DND-41 (cell line): ENCODE measurements at places on chromosomes 13 and 19.

GRCh38 chr19:281992-282391 is 9.2 kb downstream of the PLPP2 start:
- no peak for DNase-seq
- no peak overlapping the region for H3K4me3 ChIP-seq
- H3K27ac ChIP-seq: no peak overlapping the region
- H3K27me3 ChIP-seq: no peaks in the 10 kb centered on the region
- no peaks in the 10 kb centered on the region for H3K4me1 ChIP-seq

DNA sequence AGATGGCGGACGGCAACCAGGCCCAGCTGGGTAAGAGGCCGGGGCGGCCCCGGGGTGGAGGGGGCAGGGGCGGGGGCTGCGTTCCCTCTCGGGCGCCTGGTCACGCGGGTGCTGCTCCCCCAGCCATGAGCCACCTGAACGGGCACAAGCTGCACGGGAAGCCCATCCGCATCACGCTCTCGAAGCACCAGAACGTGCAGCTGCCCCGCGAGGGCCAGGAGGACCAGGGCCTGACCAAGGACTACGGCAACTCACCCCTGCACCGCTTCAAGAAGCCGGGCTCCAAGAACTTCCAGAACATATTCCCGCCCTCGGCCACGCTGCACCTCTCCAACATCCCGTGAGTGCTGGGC is 11.1 kb downstream of the PTBP1 start:
- no peaks in the 10 kb centered on the region for H3K27me3 ChIP-seq
- H3K4me1 ChIP-seq: no peaks in the 10 kb centered on the region
- no peak overlapping the region for H3K27ac ChIP-seq
- no peak for DNase-seq

- H3K4me3 ChIP-seq: no peak overlapping the region
- DNase-seq: no peak
- H3K27ac ChIP-seq: no peak overlapping the region
- no peaks in the 10 kb centered on the region for H3K4me1 ChIP-seq
- no peaks in the 10 kb centered on the region for H3K36me3 ChIP-seq
- no peaks in the 10 kb centered on the region for H3K27me3 ChIP-seq
Measured at GRCh38 chr13:75764251-75764925, 128.3 kb downstream of the LMO7 start.

DNA sequence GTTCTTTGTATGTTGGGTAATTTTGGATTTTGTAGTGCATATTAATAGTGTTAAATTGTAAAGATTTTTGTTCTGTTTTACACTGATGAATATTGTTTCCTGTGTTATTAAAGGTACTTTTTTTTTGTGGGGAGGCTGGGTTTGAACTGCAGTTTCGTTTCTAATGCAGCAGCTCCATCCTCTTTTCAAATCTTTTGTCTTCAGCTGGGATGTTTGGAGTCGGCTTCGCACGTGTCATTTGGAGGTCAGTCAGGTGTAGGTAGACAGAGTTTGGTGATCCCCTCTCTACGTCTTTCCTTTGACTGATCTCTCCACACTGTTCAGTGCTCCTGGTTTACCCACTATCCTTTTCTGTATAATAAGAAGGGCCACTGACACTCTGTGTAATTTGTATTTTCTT is 30.3 kb downstream of the TDRD3 start:
- H3K27me3 ChIP-seq: no peaks in the 10 kb centered on the region
- no peaks in the 10 kb centered on the region for H3K36me3 ChIP-seq
- no peak for DNase-seq
- no peaks in the 10 kb centered on the region for H3K4me1 ChIP-seq
- no peak overlapping the region for H3K27ac ChIP-seq
- H3K4me3 ChIP-seq: no peak overlapping the region

GRCh38 chr19:47486900-47487299 is 2.9 kb upstream of the KPTN start:
- H3K27ac ChIP-seq: peak overlapping the region; percentile 16; the same call in 1 of the 2 replicates
- peaks cover 32% of the 10 kb centered on the region for H3K4me1 ChIP-seq
- peaks cover 48% of the 10 kb centered on the region for H3K36me3 ChIP-seq

DNA sequence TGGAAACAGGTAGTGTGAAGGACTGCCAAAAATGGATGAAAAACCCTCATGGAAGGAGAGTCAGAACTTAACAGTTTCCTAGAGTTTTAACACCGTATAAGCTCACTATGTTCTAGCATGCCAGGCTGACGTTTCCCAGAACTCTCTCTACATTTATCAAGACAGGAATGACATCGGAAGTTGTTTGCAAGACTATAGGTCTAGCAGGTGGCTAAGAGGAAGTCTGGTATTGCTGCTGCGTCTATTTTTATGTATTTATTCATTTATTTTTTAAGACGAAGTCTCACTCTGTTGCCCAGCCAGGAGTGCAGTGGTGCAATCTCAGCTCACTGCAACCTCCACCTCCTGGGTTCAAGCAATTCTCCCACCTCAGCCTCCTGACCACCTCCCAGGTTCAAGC is 20.5 kb upstream of the ARL11 start:
- H3K27ac ChIP-seq: no peak overlapping the region
- no peaks in the 10 kb centered on the region for H3K27me3 ChIP-seq
- H3K4me1 ChIP-seq: peaks cover 6% of the 10 kb centered on the region
- H3K36me3 ChIP-seq: no peaks in the 10 kb centered on the region
- H3K4me3 ChIP-seq: no peak overlapping the region

GRCh38 chr13:100755891-100756290 is 81.3 kb upstream of the TMTC4 start:
- H3K27me3 ChIP-seq: no peaks in the 10 kb centered on the region
- no peaks in the 10 kb centered on the region for H3K36me3 ChIP-seq
- H3K4me3 ChIP-seq: no peak overlapping the region

- H3K27ac ChIP-seq: no peak overlapping the region
- no peaks in the 10 kb centered on the region for H3K4me1 ChIP-seq
- H3K27me3 ChIP-seq: no peaks in the 10 kb centered on the region
- H3K36me3 ChIP-seq: no peaks in the 10 kb centered on the region
Measured at GRCh38 chr19:23481043-23481442, 85.8 kb upstream of the ZNF91 start.

DNA sequence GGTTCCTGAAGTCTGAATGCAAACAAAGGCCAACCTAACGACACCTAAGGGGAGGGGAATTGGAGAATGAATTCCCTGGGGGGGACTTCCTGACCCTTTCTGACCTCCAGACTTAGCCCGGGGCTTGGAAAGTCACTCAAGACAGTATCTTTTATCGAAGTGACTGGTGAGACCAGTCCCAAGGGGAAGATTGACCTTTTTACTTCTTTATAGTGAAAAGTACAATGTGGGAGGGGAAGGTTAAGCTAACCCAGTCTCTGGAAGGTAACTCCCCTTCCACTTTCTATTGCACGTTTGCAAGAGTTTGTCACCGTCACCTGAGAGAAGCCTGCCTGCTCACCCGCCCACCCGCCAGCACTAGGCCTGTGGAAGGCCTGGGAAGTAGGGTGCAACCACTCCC is 111.9 kb downstream of the EFNB2 start:
- no peaks in the 10 kb centered on the region for H3K4me1 ChIP-seq
- DNase-seq: no peak
- H3K27me3 ChIP-seq: no peaks in the 10 kb centered on the region
- no peak overlapping the region for H3K27ac ChIP-seq
- H3K4me3 ChIP-seq: no peak overlapping the region
- no peaks in the 10 kb centered on the region for H3K36me3 ChIP-seq

- H3K36me3 ChIP-seq: no peaks in the 10 kb centered on the region
- no peaks in the 10 kb centered on the region for H3K27me3 ChIP-seq
Measured at GRCh38 chr19:33630880-33631608, 9.3 kb downstream of the CHST8 start.

- peaks cover 87% of the 10 kb centered on the region for H3K36me3 ChIP-seq
- H3K4me3 ChIP-seq: no peak overlapping the region
- H3K4me1 ChIP-seq: no peaks in the 10 kb centered on the region
- DNase-seq: no peak
- no peak overlapping the region for H3K27ac ChIP-seq
Measured at GRCh38 chr13:29513002-29513980, 82.2 kb downstream of the SLC7A1 start.

DNA sequence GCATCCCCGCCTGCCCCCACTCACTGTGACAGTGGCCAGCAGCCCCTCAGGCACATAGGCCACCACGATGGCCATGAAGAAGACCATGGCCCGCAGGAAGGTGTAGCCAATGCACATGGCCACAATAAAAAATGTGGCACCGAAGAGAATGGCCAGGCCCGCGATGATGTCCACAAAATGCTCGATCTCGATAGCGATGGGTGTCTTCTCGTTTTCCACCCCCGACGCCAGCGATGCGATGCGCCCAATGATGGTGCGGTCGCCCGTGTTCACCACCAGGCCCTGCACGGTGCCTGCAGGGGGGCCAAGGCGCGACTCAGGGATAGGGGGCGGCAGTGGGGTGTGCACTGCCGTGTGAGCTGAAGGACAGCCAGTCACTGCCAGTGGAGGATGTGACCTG is 3.7 kb downstream of the ATP4A start:
- no peak overlapping the region for H3K4me3 ChIP-seq
- H3K4me1 ChIP-seq: no peaks in the 10 kb centered on the region
- no peak overlapping the region for H3K27ac ChIP-seq

GRCh38 chr13:102293723-102294122 is 108.1 kb downstream of the FGF14 start:
- H3K27me3 ChIP-seq: peaks cover 3% of the 10 kb centered on the region
- H3K4me3 ChIP-seq: no peak overlapping the region
- H3K4me1 ChIP-seq: no peaks in the 10 kb centered on the region
- no peak overlapping the region for H3K27ac ChIP-seq
- DNase-seq: no peak
- no peaks in the 10 kb centered on the region for H3K36me3 ChIP-seq

DNA sequence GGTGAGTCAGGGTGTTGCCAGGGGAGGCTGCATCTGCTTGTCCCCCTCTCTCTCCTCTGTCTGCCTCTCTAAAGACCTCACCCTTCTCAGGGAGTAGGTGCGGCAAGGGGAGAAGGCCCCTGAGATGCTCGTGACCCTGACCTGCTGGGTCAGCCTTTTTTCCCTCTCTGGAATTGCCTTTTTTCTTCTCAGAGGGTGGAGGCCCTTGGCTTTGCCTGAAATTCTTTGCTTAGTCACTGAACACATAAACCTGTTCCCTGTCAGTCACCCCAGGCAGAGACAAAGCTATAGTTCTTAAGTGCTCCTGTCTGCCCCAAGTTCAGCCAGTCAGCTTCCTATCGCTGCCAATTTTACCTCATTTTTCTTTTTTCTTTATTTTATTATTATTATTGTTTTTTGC is 35.2 kb upstream of the PEG3 start:
- no peaks in the 10 kb centered on the region for H3K36me3 ChIP-seq
- H3K27me3 ChIP-seq: no peaks in the 10 kb centered on the region
- no peak overlapping the region for H3K4me3 ChIP-seq

DNA sequence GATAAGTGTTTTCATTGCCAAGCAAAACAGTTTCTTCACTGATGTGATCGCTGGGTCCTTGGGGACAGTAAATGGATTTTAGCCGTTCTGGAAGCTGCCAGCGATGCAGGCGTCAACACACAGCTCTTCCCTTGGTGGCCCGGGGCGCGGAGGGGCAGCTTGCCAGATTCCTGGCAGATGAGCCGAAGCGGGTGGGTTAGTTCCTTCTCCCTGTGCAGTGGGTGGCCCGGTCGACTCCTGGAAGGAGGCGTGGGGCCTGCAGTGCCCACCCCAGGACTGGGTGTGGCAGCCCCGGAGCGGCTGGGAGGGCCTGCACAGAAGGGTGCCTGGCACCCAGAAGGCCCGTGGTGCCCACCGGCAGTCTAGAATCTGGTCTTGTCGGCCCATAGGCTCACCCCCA is 69.0 kb downstream of the KDM4B start:
- no peaks in the 10 kb centered on the region for H3K27me3 ChIP-seq
- no peak overlapping the region for H3K4me3 ChIP-seq
- H3K4me1 ChIP-seq: no peaks in the 10 kb centered on the region

GRCh38 chr19:44687888-44688287 is 11.1 kb upstream of the CEACAM16 start:
- no peak overlapping the region for H3K4me3 ChIP-seq
- H3K27ac ChIP-seq: no peak overlapping the region
- H3K27me3 ChIP-seq: no peaks in the 10 kb centered on the region
- DNase-seq: no peak
- H3K36me3 ChIP-seq: no peaks in the 10 kb centered on the region
